ENCODE measurements at places on chromosomes 3 and 15.

GRCh38 chr3:158845765-158846350 lies 44.0 kb downstream of the MFSD1 start:
- DNase-seq, result peak; percentile 10

DNA sequence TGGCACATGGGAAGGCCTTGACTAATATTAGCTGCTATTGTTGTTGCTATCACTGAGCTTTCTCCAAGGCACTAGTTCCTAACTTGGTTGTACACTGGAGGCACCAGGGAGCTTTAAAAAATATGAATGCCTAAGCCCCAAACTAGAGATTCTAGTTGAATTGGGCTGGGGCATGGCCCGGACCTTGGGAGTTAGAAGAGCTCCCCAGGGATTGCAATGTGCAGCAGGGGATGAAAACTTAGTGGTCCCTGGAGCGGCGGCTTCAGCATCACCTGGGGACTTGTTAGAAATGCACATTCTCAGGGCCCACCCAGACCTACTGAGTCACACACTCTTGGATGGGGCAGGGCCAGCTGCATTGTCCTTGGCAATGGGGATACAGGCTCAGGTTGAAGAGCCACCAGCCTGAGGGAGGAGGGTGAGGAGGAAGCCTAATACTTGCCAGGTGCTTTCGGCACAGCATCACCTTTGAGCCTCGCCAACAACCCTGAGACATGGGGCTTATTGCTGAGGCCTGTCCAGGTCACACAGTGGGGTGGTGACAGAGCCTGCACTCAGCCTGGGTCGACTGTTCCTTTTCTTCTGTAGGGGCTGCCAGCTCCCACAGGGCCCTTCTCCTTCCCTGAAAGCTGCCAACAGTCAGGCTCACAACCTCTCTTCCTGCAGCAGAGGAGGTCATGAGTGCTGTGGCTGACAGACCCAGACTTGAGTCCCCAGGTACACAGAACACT lies 84.5 kb downstream of the ATP2B2 start:
- DNase-seq, result no peak

- no peak for DNase-seq
These were observed 50.9 kb downstream of the CCR3 start for GRCh38 chr3:46293035-46293724.

- no peak for DNase-seq
These were observed 124.4 kb downstream of the PDZRN3 start for GRCh38 chr3:73500321-73500720.

DNA sequence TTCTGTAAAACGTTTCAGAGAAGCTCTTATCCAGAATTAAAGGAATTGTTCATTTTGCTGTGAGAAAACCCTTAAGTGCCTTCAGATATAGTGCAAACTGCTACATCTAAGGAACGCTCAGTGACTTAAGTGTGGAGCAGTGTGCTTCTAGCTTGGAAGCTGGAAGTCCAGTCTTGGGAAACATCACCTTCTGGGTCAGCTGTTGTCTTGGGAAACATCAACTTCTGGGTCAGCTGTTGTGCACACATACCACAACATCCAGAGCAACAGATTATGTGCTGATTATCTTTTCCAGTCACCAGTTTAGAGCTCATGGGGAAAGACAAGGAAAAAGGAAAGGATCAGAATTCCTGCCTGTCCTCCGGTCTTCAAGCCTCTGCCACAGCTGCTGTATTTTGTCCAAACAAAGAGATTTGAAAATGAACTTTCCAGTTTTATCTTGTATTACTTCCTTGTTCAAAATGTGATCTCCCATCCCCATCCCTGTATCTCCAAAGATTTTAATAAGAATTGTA lies 713.6 kb downstream of the NSUN3 start:
- DNase-seq, result no peak

DNA sequence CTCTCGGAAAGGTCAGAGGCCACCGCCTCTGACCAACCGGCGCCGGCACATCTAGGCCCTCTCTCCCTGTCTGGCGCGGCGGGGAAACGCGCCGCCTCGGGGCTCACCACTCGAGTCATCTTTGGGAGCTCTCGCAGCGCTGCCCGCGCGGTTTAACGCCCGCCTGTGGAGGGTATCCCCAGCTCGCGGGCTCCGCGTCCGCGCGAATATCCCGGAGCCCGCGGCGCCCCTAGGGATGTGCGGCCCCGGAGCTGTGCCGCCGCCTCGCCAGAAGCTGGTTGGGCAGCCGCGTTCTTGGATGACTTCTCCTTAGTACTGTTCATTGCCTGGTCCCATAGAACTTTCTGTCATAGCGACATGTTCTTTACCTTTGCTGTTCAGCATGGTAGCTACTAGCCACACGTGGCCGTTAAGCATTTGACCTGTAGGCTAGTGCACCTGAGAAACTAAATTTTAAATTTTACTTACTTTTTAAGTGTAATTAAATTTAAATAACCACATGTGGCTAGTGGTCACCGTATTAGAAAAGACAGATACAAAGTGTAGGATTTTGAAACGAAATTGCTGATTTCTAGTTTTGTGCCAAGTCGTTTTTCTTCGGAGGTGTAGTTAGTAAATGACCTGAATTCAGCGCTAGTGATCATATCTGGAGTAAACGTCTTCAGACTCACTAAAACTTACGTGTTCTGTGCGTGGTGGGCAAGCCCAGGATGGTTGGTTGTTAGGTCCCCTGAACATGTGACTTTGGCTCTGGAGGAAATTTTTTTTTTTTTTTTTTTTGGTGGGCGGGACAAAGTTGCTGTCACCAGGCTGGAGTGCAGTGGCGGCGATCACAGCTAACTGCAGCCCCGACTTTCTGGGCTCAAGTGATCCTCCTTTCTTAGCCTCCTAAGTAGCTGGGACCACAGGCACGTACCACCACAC lies 835 bp downstream of the ARIH2 start:
- DNase-seq, result peak; percentile 53

DNA sequence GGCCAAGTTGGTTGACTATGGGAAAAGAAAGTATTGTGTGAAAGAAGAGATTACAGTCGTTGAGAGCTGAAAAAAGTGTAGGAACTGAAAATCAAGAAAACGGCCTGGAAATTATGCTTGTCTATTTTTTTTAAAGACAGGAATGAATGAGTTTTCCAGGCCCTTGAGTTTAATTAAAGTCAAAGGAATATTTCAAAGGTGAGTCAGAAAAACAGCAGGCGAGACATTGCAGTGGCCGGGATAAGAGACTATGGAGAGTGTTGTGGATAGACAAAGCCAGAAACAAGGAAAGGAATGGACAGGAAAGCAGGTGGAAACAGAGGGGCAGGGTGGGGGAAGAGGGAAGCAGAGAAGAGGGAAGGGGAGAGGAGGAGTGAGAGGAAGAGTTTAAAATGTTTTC lies 275.1 kb upstream of the LRTM1 start:
- no peak for DNase-seq

- peak; percentile 60 for DNase-seq
These were observed 722 bp downstream of the RBMS3 start for GRCh38 chr3:29281344-29282241.

- no peak for DNase-seq
These were observed 358.3 kb upstream of the CFAP20DC start for GRCh38 chr3:59408047-59408624.

- no peak for DNase-seq
These were observed 14.9 kb downstream of the PLA2G4D start for GRCh38 chr15:42079401-42079908.

- peak; percentile 8 for DNase-seq
These were observed 133.3 kb downstream of the GRM7 start for GRCh38 chr3:6994081-6994668.

- peak; percentile 97 for DNase-seq
These were observed 73.2 kb downstream of the PRICKLE2 start for GRCh38 chr3:64152086-64152485.

DNA sequence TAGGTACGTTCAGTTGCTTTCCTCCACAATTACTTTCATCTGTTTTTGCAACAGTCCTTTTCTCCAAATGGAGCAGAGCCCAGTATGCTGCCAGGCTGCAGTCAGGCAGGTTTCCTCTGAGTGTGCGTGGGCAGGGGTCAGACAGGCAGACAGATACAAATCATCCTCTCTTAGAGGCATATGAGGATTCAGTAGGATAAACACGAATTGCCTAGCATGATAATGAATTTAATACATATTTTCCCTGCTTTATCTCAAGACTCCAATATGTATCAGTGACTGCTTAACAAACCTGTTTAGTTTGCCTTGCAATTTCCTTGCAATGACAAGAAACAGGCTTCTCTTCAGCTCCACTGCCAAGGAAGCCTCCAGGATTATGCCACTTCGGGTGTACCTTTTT lies 140.7 kb upstream of the NR2E3 start:
- no peak for DNase-seq

GRCh38 chr3:13710251-13710650 lies 161.3 kb downstream of the FBLN2 start:
- no peak for DNase-seq

DNA sequence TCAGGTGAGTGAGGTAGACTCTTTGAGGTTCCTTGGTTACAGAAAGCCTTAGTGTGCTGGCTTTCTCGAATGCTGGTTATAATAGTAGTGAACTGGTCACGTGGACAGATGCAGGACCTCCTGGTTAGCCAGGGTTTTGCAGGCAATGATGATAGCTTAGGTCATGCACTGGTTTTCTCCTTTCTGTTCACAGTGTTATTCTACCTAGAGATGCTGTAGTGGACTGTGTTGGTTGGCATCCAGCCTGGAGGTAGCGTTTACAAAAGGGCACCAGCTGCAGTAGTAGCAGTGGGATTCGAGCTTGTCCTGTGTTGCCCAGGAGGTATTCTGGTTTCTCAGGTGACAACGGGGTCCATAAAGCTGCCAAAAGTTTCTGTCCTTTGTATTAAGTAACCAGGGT lies 27.0 kb downstream of the PCCB start:
- DNase-seq, result no peak

- DNase-seq, result no peak
These were observed 556.0 kb downstream of the OTOL1 start for GRCh38 chr3:162052636-162053035.

- no peak for DNase-seq
These were observed 27.1 kb upstream of the VPS8 start for GRCh38 chr3:184784731-184785500.

- no peak for DNase-seq
These were observed 803.3 kb downstream of the DIPK2A start for GRCh38 chr3:144774897-144775296.

DNA sequence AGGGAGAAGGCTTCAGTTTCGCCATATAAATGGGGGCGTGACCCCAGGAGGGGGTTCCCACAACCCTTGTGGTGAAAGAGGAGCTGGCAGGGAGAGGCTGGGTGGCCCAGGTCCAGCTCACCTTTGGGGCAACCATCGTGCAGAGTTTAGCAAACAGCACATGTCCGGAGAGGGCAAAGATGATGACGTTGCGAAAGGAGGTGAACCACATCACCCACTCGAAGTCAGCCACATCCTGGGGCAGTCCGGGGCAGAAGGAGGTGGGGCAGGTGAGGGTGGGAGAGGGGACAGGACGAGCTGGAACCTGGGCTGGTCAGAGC lies 3.7 kb downstream of the HHATL start:
- no peak for DNase-seq

DNA sequence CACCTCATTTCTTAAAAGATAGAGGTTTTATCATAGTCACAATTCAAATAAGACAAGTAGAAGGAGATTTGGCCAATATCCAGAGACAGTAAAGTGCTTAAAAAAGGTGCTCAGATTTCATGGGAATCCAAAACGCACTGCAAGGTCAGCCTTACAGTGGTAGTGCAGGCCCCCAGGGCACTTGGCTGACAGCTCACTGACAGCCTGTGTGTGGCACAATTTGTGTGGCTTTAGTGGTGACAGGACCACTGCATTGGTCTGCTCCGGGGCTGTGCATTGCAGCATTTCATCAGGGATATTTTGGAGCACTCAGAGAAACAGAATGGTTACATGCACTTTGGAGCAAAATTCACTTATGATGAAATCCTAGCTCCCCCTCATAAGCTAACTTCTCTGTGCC lies 544.3 kb downstream of the NTRK3 start:
- peak; percentile 12 for DNase-seq

GRCh38 chr15:83769411-83769999 lies 115.6 kb downstream of the ADAMTSL3 start:
- DNase-seq, result peak; percentile 44

- no peak for DNase-seq
These were observed 42.5 kb downstream of the SCN10A start for GRCh38 chr3:38773528-38773927.

DNA sequence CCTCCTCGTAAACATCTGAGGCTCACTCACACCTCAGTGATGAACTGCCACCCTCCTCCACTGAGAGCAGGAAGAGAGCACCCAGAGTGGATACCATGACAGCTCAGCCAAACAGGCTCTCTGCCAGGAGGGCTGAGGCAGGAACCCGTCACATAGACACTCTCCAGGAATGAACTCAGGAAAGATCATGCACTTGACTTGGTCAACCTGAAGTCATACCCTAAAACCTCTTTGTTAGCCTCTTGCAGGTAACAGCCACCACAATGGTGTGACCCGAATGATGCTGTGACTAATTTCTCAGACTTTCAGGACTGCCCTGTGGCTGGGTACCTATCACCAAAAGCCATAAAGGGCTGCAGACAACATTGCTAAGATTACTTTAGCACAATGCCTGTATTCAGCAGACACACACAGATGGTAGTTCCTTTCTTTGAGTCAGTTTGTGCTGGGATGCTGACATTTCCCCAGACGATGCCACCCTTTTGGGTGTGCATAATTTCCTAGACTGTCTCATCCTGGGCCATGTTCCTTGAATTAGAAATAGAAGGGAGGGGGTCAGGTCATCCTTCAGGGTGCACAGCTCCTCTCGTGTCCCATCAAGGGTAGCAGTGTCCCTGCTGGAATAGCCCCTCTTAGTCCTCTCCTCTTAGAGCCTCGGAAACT lies 30.3 kb downstream of the CX3CR1 start:
- no peak for DNase-seq

GRCh38 chr3:17090280-17090983 lies 205.7 kb downstream of the PLCL2 start:
- no peak for DNase-seq

DNA sequence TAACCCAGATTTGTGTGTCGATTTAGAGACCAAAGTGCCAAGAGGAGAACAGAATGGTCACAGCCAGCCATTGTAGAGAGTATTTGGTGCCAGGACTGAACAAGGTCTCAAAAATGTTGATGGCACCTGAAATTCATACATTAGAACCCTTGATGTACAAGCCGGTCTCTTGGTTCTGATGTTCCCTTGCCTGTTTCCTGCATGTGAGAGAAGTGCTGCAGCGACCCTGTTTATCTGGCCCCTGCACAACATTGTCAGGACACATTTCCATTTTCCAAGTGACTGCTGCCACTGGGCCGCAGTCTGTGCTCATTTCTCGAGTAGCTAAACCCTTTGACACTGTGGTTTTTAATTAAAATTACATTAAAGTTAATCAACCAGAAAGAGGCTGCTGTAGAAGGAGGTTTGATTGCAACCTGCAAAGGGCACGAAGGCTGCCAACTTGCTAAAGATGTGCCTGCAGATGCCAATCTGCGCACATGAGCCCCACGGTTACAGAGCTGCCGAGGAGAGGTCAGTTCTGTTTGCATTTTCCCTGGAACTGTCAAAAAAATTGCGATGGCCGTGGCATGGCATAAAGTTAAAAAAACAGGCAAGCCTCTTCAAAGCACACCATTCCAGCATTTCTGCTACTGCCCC lies 136.4 kb upstream of the CMC1 start:
- no peak for DNase-seq

Measured in lung (tissue), 17 donors.